Ovary (tissue), 10 donors: ENCODE measurements at places on chromosomes 4 and X. TPM values are rescaled to one million over a fixed set of nuclear protein-coding genes. Genes with fewer than 3 reads are reported as not detected.

DMD gene
- total RNA-seq = 25.7 TPM

PNMA6A gene
- total RNA-seq = 6.7 TPM

DNA sequence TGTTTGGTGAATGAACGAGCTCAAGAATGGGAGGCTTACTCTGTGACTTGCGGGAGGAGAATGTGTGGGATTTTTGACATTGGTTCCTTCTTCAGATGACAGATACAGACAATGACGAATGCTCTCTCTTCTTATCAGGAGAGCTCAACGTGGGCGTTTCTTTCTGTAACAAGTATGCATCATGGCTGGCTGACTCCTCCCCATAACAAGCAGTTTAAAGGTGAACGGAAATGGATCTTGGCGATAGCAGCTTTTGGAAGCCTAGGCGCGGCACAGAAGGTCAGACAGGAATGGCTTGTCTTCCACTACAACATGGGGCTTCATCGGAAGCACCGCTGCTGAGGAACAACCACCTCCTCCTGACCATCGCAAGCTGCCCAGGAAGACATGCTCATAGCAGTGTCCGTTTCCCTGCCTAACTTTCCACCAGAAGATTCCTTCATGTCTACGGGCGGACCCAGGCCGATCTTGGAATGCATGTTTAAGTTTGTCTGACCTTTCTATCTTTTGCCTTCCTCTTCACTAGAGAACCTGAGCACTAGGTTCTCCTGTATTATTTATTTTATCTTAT, 18.3 kb upstream of the ACSL1 start:
- no peak overlapping the region for H3K27ac ChIP-seq
- no peaks in the 10 kb centered on the region for H3K36me3 ChIP-seq
- no peaks in the 10 kb centered on the region for H3K4me1 ChIP-seq
- no peaks in the 10 kb centered on the region for H3K27me3 ChIP-seq

DNA sequence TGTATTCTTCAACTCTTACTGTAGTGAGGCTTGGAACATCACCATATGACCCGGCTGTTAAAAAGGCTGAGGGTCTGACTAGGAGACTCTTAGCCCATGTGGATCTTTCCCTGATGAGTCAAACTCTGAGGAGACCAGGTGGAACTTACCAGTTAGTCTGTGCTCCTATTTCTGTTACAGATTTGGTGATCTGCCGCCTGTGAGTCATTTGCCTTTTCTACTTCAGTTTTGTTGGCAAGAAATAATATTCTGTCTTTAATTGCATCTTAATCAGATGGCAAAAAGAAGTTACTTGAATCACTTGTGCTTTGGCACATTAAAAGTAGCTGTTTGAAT, 48.4 kb downstream of the MTM1 start:
- no peak overlapping the region for H3K4me3 ChIP-seq
- no peak overlapping the region for H3K27ac ChIP-seq
- H3K36me3 ChIP-seq = no peaks in the 10 kb centered on the region
- DNase-seq = no peak
- no peaks in the 10 kb centered on the region for H3K27me3 ChIP-seq
- no peaks in the 10 kb centered on the region for H3K4me1 ChIP-seq

GRCh38 chrX:149365552-149365951, 139.6 kb downstream of the IDS start:
- no peaks in the 10 kb centered on the region for H3K27me3 ChIP-seq
- H3K4me1 ChIP-seq = no peaks in the 10 kb centered on the region
- no peak overlapping the region for H3K4me3 ChIP-seq
- no peak for DNase-seq
- no peaks in the 10 kb centered on the region for H3K36me3 ChIP-seq

- no peaks in the 10 kb centered on the region for H3K36me3 ChIP-seq
- no peaks in the 10 kb centered on the region for H3K27me3 ChIP-seq
- H3K4me1 ChIP-seq = no peaks in the 10 kb centered on the region
- no peak overlapping the region for H3K4me3 ChIP-seq
- DNase-seq = no peak
Observed at GRCh38 chrX:44274096-44274495, 69.4 kb downstream of the EFHC2 start.

DNA sequence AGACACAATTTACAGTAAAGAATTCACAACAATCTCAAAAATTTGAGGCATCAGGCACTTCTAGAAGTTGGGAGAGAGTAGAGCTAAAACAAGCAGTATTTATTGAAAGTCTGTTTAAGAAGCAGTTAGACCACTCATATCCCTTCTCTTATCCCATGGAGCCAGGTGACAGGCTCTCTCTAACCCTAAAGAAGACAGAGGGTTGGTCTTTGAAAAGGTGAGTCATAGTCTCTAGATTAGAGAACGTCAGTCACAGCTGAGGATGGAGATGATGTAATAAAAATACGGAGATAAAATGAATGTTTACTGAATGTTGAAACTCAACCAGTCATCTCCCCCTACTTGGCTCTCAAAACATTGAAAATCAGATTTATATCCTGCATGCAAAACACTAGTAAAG, 223.8 kb downstream of the CHIC2 start:
- DNase-seq = no peak
- H3K27ac ChIP-seq = no peak overlapping the region
- H3K27me3 ChIP-seq = no peaks in the 10 kb centered on the region
- H3K4me1 ChIP-seq = no peaks in the 10 kb centered on the region
